Activated CD8-positive, alpha-beta T cell treated with anti-CD3 and anti-CD28 coated beads, Interleukin-2, amount 10 ng/mL, durations not matched to agents 7 days and 5 days (primary cell): ENCODE measurements at places on chromosomes 11 and 22.

GRCh38 chr11:3959015-3959902 is 103.8 kb downstream of the STIM1 start:
- DNase-seq = no peak

- no peak for DNase-seq
Observed at GRCh38 chr11:48683226-48683720, 194.7 kb downstream of the OR4A47 start.

- DNase-seq = no peak
Observed at GRCh38 chr11:76854709-76855108, 6.0 kb upstream of the ACER3 start.

GRCh38 chr11:61384271-61385242 is 7.8 kb upstream of the TMEM216 start:
- DNase-seq = no peak

GRCh38 chr22:46074771-46075551 is 75.4 kb upstream of the PPARA start:
- DNase-seq = no peak

GRCh38 chr11:63022441-63022840 is 6.8 kb upstream of the SLC22A8 start:
- DNase-seq = no peak

DNA sequence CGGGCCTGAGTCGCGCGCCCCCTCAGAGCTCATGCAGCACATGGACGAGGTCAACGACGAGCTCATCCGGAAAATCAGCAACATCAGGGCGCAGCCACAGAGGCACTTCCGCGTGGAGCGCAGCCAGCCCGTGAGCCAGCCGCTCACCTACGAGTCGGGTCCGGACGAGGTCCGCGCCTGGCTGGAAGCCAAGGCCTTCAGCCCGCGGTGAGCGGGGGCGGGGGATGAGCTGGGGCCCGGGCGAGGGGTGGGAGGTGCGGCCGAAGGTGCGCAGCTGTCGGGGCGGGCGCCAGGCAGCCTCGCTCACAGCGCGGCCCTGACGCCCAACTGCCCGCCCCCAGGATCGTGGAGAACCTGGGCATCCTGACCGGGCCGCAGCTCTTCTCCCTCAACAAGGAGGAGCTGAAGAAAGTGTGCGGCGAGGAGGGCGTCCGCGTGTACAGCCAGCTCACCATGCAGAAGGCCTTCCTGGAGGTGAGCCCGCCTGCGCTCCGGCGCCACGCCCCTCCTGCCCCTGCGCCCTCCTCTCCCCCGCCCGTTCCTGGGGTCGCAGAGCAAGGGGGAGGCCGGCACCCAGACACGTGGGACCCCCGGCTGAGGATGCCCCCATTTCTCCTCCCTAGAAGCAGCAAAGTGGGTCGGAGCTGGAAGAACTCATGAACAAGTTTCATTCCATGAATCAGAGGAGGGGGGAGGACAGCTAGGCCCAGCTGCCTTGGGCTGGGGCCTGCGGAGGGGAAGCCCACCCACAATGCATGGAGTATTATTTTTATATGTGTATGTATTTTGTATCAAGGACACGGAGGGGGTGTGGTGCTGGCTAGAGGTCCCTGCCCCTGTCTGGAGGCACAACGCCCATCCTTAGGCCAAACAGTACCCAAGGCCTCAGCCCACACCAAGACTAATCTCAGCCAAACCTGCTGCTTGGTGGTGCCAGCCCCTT is 20.5 kb downstream of the EPS8L2 start:
- peak; percentile 73 for DNase-seq

DNA sequence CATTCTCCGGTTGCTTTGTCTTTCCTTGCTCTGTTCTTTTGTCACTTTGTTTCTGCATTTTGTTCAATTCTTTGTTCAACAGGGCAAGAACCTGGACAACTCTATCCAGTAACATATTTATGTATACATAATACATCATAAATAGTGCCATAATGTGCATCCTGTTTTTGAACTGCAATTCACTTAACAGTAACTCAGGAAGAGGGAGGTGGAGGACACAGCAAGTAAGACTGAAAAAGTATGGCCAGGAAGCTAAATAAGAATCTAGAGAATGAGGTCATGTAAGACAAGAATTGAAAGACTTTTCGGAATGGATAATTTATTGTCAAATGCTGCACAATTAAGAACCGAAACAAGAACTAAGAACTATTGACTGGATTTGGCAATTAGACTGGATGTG is 29.2 kb upstream of the CHORDC1 start:
- DNase-seq = no peak

- no peak for DNase-seq
Observed at GRCh38 chr11:78349624-78350023, 68.0 kb downstream of the GAB2 start.

- DNase-seq = no peak
Observed at GRCh38 chr22:43742154-43742950, 69.8 kb downstream of the EFCAB6 start.

DNA sequence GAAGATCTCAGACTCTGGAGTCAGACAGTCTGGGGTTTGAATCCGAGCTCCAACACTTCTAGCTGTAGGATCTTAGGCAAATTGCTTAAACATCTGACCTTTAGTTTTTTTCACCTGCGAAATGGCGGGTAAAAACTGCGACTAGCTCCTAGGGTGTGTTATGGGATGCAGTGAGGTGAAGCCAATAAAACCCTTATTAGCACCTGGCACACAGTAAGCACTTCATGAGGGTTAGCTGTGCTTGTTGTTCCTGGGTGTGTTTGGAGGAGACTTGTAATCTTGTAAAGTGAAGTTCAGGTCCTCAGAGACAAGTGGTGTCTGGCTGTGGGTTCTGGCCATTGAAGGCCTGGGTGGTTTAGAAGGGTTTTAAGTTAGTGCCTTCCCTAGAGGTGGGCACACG is 68.9 kb downstream of the ZBTB16 start:
- DNase-seq = no peak

DNA sequence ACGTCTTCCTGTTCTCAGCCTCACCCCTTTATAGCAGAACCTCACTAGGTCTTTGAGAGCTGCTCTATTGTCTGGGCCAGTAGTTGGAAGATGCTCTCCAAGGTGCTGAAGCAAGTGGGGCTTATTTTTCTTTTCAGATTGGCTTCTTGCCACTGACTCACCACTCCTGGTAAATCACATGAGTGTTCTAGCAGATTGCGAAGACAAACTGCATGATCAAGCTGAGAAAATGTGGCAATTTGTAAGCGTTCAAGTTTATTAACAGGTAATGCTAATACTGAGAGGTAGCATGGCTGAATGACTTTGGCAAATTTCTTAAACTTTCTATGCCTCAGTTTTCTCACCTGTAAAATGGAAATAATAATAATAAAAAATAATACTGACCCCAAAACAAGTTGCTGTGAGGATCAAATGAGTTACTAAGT is 59.2 kb downstream of the CACNG2 start:
- peak; percentile 56 for DNase-seq

DNA sequence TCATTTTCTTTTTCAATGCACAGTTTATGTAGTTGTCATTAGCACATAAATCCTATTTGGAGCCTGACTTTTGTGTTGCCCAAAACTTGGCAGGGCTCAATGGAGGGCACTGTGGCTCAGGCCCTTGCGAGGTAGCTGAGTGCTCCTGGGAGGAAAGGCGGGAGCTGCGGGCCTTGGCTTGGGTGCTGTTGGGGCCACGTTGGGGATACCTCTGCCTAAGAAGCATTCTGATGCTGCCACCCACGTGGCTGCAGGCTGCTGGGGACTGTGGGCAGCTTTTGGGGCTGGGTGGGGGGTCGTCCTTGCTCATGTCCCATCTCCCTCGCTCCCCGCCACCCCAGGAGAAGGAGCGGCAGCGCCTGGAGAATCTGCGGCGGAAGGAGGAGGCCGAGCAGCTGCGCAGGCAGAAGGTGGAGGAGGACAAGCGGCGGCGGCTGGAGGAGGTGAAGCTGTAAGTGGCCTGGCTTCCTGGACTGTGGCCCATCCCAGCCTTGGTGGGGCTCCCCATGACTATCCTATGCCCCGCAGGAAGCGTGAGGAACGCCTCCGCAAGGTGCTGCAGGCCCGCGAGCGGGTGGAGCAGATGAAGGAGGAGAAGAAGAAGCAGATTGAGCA is 20.9 kb downstream of the INCENP start:
- DNase-seq = no peak

DNA sequence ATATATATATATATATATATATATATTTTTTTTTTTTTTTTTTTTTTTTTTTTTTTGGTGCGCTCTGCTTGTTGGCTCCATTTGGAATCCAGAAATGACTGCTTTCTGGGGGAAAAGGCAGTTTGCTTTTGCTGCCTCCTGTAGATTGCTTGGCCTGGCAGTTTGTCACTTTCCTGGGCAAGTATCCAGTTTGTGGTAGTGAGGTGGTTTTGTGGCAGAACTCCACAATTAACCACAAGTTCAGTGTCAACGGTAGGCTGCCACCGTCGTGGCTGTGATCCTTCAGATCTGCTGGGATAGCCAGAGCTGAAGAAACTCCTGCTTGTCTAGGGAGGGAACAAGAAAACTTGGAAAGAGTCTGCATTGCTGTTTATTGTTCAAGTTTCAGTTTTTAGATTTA is 5.0 kb upstream of the PDE3B start:
- peak; percentile 35 for DNase-seq

DNA sequence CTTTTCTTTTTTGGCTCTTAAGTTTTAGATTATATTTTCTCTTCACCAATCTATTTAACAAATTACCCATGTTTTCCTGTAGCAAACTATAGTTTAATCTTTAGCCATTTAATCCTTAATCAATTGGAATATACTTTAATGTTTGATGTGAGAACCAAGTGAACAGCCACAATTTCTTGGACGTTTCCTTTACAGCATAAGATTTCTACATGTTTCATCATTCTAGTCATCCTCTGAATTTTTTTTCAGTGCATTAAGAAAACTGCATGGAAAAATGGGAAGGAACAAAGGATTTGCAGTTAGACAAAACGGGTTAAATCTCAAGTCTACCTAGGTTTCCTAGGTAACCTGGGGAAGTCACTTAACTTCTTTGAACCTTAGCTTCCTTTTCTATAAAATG is 507.1 kb upstream of the CCDC90B start:
- DNase-seq = no peak

DNA sequence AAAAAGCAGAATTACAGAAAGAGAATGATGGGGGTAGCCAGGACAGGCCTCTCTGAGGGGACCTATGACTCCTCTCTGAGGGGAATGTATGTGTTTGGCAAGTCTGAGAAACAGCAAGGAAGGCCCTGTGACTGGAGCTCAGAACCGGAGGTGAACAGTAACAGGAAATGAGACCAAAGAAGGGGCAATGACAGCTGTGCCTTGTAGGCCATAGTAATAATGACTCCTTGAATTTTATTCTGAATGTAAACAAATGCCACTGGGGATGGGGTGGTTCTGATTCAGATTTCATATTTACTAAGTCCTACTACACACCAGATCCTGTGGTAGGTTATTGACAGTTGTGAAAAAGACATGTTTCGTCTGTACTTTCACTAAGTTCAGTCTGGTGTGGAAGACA is 52.8 kb upstream of the APOA1 start:
- peak; percentile 47 for DNase-seq

- no peak for DNase-seq
Observed at GRCh38 chr11:6530848-6531247, 33.8 kb downstream of the DNHD1 start.

DNA sequence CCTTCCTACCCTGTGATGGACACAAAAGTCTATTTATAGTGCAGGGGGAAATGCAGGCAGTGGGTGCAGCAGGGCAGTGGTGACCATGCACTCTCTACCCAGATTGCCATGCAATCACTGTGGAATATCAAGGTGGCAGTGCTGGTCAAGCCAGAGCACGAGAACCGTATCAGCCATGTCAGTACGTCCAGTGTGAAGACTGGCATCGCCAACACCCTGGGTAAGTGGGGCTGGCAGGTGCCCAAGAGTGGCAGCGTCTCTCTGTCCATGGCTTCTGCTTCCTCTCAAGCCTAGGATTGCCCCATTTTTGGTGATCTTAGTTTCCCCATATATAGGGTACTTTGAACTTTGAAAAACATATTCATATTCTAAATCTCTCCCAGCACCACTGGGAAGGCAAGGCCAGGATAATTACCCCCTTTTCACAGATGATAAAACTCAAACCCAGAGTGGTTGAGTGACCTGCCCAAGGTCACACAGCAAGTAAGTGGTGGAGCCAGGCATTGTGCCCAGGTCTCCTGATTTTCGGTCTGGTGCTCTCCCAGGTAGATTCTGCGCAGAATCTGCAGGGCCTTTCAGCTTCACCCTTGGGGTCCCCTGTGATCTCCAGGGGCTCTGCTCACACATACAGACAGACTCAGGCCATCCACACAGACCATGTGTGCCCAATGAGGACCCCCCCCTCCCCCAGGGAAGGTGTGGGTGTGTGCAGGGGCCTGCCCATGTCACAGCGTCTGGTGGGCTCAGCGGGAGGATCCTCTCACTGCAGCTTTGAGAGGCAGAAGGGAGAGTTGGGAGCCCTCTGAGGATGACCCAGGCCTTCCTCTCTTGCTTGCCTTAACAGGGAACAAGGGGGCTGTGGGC is 7.1 kb downstream of the INPPL1 start:
- DNase-seq = no peak

GRCh38 chr11:129734654-129735053 is 81.0 kb upstream of the TMEM45B start:
- DNase-seq = no peak

- DNase-seq = no peak
Observed at GRCh38 chr22:50157709-50158375, 12.7 kb upstream of the PANX2 start.

GRCh38 chr22:29635734-29636357 is 32.4 kb downstream of the NF2 start:
- no peak for DNase-seq

DNA sequence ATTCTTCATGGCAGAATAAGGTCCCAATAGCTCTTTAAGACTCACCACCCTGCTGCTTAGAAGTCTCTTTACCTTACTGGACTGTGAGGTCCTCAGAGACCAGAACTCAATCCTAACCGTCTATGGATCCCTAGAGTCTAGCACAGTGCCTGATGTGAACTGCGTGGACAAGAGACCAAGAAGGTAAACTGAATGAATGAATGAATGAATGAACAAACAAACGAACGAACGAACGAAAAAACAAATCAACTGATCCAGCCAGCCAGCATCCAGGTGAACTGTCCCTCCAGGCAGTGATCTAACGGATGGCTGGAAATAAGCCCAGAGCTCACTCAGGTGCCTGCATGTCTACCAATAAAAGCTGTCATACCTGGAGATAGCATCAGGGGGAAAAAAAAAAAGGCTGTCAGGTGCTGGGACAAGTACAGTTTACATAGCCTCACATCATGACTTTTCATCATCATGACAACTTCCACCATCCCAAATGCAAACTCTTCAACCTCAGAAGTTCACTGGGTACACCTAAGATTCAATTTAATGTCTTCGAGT is 59.8 kb downstream of the PACSIN2 start:
- DNase-seq = no peak

DNA sequence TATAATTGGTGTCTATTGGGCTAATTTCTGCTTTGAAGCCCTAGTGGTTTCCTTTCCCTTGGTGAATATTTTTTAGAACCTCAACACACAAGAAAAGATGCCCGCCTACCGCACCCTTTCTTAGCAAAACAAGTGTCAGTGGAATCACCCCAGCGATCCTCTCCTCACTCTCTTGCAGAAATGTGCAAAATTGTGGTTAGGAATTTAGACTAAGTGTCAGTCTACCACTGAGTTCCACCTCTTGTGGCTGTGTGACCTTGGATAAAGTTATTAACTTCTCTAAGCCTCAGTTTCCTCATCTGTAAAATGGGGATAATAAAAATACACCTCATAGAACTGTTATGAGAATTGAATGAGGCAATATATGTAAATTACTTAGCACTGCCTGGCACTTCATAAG is 5.3 kb upstream of the JAML start:
- peak; percentile 72 for DNase-seq
